ENCODE measurements at places on chromosomes 16 and 17. TPM values are rescaled to one million over a fixed set of nuclear protein-coding genes. Genes with fewer than 3 reads are reported as not detected.

GRCh38 chr17:67227488-67227887 is 17.5 kb downstream of the HELZ start:
- no peak overlapping the region for H3K27ac ChIP-seq
- H3K4me3 ChIP-seq, result no peak overlapping the region
- H3K36me3 ChIP-seq, result peaks cover 9% of the 10 kb centered on the region
- no peaks in the 10 kb centered on the region for H3K4me1 ChIP-seq
- H3K27me3 ChIP-seq, result no peaks in the 10 kb centered on the region

GRCh38 chr16:74226338-74226954 is 70.2 kb upstream of the PSMD7 start:
- no peak for DNase-seq
- H3K4me1 ChIP-seq, result no peaks in the 10 kb centered on the region
- H3K27ac ChIP-seq, result no peak overlapping the region
- no peak overlapping the region for H3K4me3 ChIP-seq
- peaks cover 32% of the 10 kb centered on the region for H3K27me3 ChIP-seq

DNA sequence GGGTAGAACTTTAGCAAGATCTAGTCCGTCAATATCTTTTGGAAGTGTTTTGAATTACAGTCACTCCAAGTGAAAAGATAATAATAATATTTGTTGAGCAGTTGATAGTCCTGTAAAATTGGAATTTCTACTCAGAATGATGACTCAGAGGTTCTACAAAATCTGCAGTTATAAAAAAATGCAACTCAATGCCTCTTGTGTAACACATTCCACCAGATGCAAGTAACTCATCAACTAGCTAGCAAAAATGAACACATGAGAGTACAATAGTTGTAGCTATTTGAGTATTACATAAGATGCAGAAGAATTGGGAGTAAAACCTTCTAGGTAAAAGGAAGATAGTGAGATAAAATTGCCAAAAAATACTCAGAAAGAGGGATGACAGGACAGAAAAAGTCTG is 177.2 kb downstream of the CDH8 start:
- DNase-seq, result no peak
- no peaks in the 10 kb centered on the region for H3K27me3 ChIP-seq
- H3K4me3 ChIP-seq, result no peak overlapping the region
- no peaks in the 10 kb centered on the region for H3K36me3 ChIP-seq
- no peaks in the 10 kb centered on the region for H3K4me1 ChIP-seq

DNA sequence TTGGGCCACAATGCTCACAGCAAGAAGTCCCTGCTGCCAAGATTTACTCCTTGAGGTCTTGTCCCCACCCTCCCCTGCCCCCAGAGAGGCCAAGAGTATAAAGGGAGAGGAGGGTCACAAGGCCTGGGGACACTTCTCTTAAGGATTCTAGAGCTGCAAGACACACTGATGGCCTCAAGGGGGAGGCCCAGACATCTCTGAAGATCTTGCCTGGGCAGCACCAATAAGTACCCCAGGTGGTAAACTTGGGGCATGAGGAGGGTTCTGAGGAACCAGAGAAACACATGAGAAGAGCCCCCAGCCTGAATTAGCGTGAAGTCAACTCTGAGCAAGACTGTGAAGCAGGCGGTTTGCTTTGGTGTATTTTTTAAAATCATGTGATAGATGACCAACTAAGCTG is 26.8 kb upstream of the MTMR4 start:
- H3K4me1 ChIP-seq, result no peaks in the 10 kb centered on the region
- peaks cover 57% of the 10 kb centered on the region for H3K27me3 ChIP-seq
- no peaks in the 10 kb centered on the region for H3K36me3 ChIP-seq
- no peak overlapping the region for H3K27ac ChIP-seq

DNA sequence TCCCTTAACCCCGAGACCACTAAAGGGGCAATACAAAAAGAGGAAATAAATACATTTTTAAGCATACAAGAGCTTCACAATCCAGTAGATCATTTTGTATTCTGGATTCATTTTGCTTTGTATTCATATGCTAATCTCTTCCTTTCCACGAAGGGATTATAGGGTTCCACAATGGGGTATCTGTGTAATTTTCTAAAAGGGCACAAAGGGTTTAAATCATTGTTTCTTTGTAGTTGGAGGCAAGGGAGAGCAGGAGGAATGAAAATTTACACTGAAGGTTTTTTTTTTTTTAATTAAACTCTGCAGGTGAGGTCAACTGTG is 592 bp upstream of the NUFIP2 start:
- H3K4me3 ChIP-seq, result peak overlapping the region; percentile 90
- peaks cover 56% of the 10 kb centered on the region for H3K36me3 ChIP-seq
- DNase-seq, result no peak
- peaks cover 14% of the 10 kb centered on the region for H3K4me1 ChIP-seq
- peak overlapping the region; percentile 93 for H3K27ac ChIP-seq
- H3K27me3 ChIP-seq, result no peaks in the 10 kb centered on the region

DNA sequence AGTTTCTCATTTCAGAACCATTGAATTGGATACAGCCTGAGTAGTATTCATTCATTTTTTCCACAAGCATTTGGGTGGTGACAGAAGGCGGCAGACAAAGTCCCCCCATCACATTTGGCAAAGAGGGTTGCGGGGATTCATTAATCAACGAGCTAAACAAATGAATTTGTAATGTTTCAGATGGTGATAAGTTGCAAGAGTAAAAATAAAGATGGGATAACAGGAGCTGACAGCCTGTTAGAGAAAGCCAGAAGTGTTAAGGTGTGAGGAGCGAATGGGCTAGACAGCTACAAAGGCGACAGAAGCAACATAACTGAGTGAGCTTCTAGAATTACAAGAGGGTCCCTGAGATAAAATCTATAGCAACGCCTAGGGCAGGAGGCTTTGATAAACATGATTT is 342.8 kb upstream of the HSBP1 start:
- peaks cover 12% of the 10 kb centered on the region for H3K27me3 ChIP-seq
- no peaks in the 10 kb centered on the region for H3K4me1 ChIP-seq
- H3K4me3 ChIP-seq, result no peak overlapping the region
- H3K36me3 ChIP-seq, result no peaks in the 10 kb centered on the region
- DNase-seq, result no peak

- H3K27me3 ChIP-seq, result no peaks in the 10 kb centered on the region
- no peak for DNase-seq
- peaks cover 28% of the 10 kb centered on the region for H3K36me3 ChIP-seq
- H3K27ac ChIP-seq, result no peak overlapping the region
- H3K4me1 ChIP-seq, result peaks cover 54% of the 10 kb centered on the region
- no peak overlapping the region for H3K4me3 ChIP-seq
Measured at GRCh38 chr17:40333781-40334448, 24.9 kb downstream of the RARA start.

CD300H gene
- not detected for total RNA-seq

DNA sequence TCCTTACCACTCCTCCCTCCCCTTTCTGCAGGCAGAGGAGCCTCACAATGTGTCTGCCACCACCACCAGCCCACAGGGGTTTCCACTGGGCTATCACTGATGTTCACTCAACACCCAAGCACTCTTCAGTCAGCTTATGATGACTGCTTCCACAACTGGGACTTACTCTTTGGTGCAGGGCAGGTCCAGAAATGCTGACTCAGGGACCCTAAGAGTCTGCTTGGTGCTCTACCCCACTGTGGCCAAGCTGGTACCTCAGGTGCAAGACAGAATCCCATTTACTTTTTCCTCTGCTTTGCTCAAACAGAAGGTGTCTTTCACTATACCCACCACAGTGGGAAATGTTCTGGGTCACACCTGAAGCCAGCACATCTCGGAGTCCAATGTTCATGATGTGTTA is 40.1 kb downstream of the ZNF267 start:
- no peak overlapping the region for H3K4me3 ChIP-seq
- no peaks in the 10 kb centered on the region for H3K27me3 ChIP-seq
- H3K4me1 ChIP-seq, result no peaks in the 10 kb centered on the region
- no peak overlapping the region for H3K27ac ChIP-seq

- H3K4me1 ChIP-seq, result no peaks in the 10 kb centered on the region
- peaks cover 63% of the 10 kb centered on the region for H3K27me3 ChIP-seq
- H3K36me3 ChIP-seq, result no peaks in the 10 kb centered on the region
- no peak overlapping the region for H3K4me3 ChIP-seq
Measured at GRCh38 chr16:23893986-23894385, 58.2 kb downstream of the PRKCB start.

DNA sequence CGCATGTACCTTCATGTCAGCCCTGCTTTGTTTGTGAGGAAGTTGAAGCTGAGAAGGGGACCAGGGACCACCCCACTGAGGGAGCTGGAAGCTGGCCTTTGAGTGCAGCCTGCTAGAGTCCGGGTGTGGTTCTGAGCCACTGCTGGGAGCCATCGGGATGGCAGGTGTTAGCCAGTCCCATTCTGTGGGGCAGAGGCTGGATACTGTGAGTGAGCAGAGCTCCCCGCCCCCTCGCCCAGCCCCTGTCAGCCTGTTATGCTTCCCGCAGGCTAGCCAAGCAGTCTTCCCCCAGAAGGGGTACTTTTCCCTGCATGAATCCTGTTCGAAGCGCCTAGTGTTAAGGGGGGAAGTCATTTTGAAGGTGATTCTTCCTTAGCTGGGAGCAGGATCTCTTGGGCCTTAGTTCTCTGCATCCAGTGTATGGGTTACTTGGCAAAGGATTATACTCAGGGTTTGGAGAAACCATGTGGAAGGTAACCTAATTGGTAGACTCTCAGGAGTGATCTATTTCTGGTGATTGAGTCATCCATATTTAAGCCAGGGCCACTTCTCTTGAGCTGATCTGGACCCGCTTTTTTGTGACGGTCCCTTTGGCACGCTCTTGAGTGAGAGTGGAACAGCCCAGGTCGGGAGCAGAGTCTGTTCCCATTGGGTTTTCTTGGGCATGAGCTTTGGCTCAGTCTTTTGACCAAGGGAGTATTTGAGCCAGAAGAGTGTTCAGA is 23.8 kb downstream of the AKAP1 start:
- peaks cover 9% of the 10 kb centered on the region for H3K4me1 ChIP-seq
- H3K36me3 ChIP-seq, result peaks cover 14% of the 10 kb centered on the region
- no peak for DNase-seq
- H3K27me3 ChIP-seq, result no peaks in the 10 kb centered on the region
- peak overlapping the region; percentile 23 for H3K27ac ChIP-seq

- DNase-seq, result peak; percentile 55
- H3K4me1 ChIP-seq, result peaks cover 61% of the 10 kb centered on the region
Measured at GRCh38 chr16:57634171-57634570, 5.7 kb downstream of the ADGRG1 start.

DNA sequence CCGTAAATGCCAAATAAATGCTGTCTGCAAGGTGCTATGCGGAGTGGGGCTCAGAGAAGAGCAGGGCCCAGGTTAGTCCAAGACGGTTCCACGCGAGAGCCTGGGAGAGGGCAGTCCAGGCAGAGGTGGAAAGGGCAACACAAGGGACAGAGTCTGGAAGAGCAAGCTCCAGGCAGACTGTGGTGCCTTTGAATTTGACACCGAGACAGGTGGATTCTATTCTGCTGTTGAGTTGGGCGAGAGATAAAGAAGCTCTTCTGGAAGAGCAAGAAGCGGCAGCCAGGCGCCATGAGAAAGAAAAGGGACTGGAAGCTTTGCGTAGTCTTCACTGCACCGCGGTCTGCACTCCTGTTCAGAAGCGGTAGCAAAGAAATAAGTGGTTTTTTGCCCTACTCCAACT is 55.6 kb downstream of the CYTH1 start:
- H3K4me3 ChIP-seq, result no peak overlapping the region
- peaks cover 21% of the 10 kb centered on the region for H3K4me1 ChIP-seq

KRTAP3-2 gene
- not detected for total RNA-seq

DNA sequence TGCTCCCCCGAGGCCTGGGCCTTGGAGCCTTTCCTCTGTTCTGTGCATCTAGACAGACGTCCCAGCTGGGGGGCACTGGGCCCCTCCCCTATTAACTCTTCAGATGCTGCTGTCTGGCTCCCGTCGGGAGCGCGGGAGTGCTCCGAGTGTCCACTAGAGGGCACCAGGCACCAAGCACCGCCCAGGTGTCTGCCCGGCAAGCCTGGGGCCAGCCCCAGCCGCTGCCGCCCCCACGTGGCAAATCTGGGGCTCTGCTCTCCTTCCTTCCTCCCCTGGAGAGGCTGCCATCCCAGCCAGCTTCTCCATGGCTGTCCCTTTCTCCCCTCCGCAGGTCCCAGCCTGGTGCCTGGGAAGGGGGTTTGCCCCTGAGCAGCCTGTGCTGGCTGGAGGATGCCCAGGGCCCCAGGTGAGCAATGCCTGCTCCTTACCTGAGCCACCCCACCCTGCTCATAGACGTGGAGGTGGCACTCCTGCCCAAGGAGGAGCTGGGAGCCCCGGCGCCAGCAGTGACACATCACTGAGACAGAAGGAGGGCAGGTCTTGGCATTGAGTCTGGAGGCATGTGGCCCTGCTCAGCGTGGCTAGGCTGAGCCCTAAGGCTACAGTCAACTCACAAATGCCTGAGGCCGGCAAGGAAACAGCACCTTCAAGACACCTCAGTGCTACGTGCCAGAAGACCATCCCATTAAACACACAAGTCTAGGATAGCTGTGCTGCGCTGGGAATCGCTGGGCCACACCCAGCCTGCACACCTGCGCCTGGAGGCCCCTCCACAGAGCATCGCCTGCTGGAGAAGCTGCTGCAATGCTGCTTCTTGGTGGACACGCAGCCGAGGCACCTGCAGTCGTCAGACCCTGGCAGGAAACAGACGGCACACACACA is 19.7 kb downstream of the TMEM235 start:
- H3K36me3 ChIP-seq, result peaks cover 18% of the 10 kb centered on the region
- peak; percentile 93 for DNase-seq
- H3K4me1 ChIP-seq, result peaks cover 15% of the 10 kb centered on the region
- H3K27me3 ChIP-seq, result peaks cover 10% of the 10 kb centered on the region
- H3K4me3 ChIP-seq, result no peak overlapping the region

- no peak overlapping the region for H3K27ac ChIP-seq
- H3K4me1 ChIP-seq, result no peaks in the 10 kb centered on the region
- DNase-seq, result no peak
- peaks cover 71% of the 10 kb centered on the region for H3K27me3 ChIP-seq
Measured at GRCh38 chr16:68508013-68508412, 31.1 kb upstream of the ZFP90 start.

Measured in Calu3 (cell line).